ENCODE measurements at places on chromosomes 1 and 21.

DNA sequence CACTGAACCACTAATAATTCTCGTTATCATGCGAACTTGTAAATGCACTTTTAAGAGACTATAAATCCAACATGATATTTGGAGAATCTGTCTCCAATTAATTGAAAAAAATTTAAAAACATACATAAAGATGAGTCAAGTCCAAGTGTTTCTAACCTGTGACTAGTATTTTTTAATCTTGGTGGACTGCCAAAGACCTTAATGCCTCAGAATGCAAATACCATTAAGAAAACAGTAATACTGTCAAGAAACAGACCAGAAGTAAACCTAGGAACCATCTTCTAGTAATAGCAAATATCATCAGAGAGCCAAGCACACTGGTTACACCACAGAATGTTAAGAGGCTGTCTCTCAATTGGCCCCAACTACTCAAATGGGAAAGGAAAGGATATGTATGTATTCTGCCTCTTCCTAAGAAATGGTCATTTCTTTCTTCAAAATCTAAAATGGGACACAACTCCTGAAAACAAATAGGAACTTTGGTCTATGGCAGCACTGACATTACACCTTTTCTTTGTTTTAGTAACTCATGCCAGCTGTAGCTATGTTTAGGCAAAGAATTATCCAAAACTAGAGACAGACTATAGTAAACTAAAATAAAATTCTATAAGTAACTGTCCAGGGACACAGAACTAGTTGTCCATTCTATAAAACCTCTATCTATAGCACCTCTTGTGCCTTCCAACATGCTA lies 15.8 kb downstream of the SCYL3 start:
- no peak for DNase-seq

DNA sequence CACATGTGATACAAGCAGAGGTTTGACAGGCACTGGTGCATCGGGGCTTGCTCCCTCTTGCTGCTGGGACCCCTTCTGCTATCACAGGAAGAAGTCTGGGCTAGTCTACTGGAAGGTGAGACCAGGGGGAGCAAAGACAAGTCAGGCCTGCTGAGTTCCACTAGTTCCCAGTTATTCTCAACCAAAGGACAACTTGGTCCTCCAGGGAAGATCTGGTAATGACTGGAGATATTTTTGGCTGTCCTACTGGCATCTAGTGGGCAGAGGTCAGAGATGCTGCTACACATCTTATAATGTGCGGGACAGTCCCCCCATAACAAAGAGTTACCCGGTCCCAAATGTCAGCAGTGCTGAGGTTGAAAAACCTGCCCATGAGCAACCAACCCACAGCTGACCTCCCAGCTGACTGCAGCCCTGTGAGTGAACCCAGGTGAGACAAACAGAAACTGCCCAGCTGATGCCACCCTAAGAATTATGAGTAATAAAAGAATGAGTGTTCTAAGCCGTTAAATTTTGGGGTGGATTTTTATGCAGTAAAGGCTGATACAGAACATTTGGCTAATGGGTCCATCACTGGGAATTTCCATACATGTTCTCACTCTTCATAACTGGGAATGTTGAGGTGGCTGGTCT lies 71.6 kb downstream of the NENF start:
- DNase-seq, result no peak

GRCh38 chr1:30635391-30635975 lies 87.9 kb downstream of the MATN1 start:
- DNase-seq, result no peak

GRCh38 chr1:920521-920920 lies 3.2 kb upstream of the SAMD11 start:
- no peak for DNase-seq

GRCh38 chr1:222048094-222048595 lies 306.3 kb upstream of the DUSP10 start:
- DNase-seq, result no peak

- DNase-seq, result no peak
These were observed 12.3 kb downstream of the NCF2 start for GRCh38 chr1:183577897-183578465.

DNA sequence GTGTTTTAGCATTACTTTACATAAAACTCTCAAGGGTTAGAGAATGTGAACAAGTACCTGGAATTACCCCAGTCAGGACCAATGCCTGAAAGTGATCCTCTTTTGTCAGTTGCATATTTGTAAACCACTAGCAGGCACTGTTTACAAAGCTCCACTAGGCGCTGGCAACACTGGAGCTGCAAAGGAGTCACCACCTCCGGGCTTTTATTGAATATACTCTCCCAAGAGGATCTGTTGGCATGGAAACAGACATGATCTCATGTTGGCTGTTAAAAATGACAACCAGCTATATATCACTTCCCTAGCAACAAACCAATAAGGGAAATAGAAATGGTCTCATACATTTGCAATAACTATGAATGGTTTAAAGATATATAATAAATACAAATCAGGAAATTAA lies 116.0 kb downstream of the TTLL7 start:
- DNase-seq, result no peak

- no peak for DNase-seq
These were observed 120.7 kb upstream of the SOD1 start for GRCh38 chr21:31538816-31539215.

- peak; percentile 31 for DNase-seq
These were observed 7.4 kb downstream of the RABGAP1L start for GRCh38 chr1:174166530-174167264.

DNA sequence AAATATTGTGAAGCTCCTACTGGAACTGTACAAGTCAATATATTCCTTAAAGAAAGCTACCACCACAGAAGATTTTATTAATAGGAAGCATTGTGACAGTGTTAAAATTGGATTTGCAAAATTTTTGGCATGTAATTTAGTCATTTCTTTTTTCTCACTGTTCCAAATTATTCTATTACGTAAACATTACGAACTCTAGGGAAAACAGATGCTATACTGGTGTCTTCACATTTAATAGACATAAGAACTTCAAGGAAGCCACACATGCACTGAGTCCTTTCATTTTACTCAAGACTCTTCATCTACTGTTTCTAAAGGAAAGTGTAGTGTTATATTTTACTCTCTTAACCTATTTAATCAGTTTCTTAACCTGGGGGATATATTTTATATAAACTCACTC lies 135.4 kb downstream of the HMCN1 start:
- no peak for DNase-seq

GRCh38 chr1:245444945-245445344 lies 290.2 kb downstream of the KIF26B start:
- no peak for DNase-seq

GRCh38 chr1:119516680-119517079 lies 9.7 kb downstream of the HSD3B1 start:
- DNase-seq, result no peak

DNA sequence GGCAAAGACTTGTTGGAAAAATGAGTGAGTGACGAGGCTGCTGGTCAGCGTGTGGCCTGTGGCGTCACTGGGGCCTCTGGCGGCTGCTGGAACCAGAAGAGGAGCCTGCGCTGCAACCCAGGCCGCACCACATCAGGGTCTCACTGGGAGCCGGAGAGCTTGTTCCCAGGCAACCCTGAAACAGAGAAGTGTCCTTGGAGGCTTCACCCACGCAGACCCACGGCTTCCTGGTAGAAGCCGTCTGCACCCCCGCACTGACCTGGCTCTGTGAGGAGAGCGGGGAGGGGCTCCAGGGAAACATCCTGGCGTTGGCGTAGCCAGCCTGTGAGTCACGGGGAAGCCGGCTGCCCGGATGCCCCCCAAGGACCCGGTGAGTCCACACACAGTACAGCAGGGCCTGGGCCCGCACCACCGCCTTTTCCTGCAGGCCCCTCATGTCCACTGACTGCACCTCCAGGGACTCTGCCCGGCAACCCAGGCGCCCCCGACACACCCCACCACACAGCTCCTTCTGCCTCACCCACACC lies 57.4 kb downstream of the COL6A1 start:
- DNase-seq, result no peak

DNA sequence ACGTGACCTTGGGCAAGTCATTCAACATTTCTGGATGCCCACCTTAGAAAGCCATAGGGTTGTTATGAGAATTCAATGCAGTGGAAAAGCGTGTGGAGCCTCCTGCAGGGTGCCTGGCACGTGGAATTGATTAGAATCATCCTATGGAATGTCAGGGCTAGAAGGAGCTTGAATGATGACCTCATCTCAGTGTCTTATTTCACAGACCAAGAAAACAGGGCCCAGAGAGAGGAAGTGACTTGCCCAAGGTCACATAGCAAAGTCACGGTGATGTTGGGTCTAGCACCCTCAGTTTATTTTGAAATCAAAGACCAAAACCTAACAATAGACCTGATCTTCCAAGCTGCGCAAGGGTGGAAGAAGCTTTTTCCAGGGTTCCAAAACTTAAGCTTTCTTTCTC lies 6.0 kb downstream of the TRABD2B start:
- DNase-seq, result no peak

GRCh38 chr1:182677397-182678098 lies 6.8 kb downstream of the RGS8 start:
- peak; percentile 79 for DNase-seq

GRCh38 chr1:197783510-197783948 lies 8.2 kb upstream of the DENND1B start:
- DNase-seq, result no peak

GRCh38 chr1:171313835-171314320 lies at the start of gene FMO4:
TSS of gene FMO4 (plus strand) at chr1:171314183. CDS start at chr1:171319826, 5,643 bp downstream.
- peak; percentile 92 for DNase-seq

DNA sequence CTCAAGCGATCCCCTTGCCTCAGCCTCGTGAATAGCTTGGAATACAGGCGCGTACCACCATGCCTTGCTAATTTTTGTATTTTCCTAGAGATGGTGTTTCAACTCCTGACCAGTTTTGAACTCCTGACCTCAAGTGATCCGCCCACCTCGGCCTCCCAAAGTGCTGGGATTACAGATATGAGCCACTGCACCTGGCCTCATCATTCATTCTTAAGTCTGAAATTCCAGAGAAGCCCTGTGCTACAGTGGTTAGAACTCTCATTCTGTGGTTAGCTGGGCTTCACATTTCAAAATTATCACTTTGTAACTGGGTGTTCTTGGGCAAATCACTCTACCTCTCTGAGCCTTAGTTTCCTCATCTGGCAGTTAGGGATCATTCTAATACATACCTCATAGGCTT lies 86.1 kb upstream of the POU3F1 start:
- DNase-seq, result no peak

DNA sequence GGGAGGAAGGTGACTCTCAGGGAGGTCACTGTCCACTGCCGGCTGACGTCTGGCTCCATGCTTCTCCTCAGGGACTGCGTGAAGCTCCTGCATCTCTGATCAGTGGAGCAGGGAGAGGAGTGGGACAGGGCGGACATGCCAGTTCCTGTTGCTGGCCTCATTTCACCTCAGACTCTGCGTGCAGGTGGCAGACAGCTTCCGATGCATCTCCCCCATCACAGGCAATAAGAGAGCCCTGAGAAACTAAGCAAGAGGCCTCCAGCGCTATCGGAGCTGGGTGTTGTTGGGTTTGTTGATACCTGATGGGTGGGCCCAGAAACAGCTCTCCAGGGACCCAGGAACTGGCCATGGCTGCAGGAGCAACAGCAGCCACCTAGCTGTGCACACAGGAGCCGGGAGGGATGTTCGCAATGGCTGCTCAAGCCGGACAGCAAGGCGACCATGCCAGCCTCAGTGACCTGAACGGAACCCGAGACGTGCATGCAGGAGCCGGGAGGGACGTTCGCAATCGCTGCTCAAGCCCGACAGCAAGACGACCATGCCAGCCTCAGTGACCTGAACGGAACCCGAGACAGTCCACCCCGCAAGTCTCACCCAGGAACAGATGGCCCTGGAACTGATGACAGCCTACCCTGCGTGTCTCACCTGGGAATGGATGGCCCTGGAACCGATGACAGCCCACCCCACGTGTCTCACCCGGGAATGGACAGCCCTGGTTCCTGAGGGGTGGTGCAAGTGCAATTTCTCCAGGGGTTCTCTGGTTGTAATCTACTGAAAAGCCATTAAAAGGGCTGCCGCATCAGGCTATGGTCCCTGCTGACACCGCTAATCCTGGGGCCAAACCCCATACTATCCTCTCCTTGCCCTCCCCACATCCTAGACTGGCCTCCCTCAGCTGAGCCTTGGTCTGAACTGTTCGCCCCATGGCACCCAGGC lies 14.2 kb upstream of the PCBP3 start:
- DNase-seq, result no peak

GRCh38 chr21:15408089-15408488 lies 321.7 kb upstream of the USP25 start:
- DNase-seq, result no peak

DNA sequence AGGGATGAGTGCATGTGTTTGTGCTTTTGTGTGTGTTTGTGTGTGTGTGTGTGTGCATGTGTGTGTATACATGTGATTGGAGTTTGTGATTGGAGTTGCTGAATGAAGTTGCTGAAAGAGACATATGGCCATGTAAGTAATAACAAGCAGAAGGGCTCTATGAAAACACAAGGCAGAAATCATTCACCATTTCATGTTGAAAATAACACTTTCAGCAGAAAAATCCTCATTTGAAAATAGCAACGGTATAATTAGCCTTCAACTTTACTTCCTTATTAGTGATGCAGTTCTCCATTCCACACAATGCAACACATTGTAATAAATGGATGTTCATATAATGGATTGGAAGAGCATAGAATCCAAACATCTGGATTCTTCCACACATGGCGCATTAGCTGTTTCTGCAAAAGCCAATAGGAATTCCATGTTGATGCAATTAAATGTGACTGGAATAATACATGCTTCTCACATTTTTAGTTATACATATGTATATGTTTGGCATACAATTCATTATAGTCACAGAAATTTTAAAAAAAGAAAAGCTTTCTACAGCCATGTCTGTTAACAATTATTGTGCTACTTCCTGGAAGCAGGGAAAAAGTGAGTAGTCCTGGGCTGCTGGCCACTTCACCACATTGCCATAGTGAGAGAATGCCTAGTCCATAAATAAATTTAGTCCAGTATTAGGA lies 538.0 kb downstream of the LTN1 start:
- no peak for DNase-seq

GRCh38 chr1:44662683-44663030 lies 11.6 kb downstream of the TMEM53 start:
- no peak for DNase-seq

GRCh38 chr1:31487143-31487542 lies 74.1 kb downstream of the SERINC2 start:
- DNase-seq, result no peak

DNA sequence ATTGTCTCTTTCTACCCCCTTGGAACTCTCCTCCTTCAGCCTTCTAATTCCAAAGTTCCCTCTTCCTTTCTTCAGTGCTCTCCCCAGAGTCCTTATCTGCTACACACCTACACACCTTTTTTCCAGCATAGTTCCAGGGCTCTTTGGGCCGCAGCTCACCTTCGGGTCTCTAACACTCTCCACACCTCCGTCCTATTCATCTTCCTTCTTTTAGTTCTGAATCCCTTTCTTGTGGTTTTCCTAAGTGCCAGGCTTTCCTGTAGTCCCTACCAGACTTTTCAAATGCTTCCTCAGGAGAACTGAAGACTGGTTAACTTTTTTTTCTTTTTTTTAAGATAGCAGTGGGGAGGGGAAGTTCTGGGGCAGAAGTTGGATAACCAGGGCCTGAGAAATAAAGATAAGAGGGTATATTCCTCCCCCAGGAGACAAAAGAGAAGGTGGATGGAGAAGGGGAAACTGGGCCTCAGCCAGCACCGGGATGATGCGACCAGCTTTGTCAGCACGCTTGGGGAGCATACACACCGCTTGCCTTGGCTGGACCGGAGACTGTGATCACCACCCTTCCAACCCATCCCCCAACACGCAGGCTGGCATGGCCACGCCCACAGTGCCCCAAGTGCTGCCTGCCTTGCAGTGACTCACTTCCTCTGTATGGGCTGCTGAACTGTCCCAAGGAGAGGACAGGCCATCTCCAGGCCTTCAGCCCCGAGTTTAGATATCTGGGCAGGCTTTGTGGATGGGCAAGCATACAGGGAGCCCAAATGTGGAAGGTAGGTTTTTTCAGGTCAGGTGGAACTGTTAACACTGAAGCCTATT lies 2.5 kb upstream of the CERS2 start:
- peak; percentile 81 for DNase-seq

- no peak for DNase-seq
These were observed 86.0 kb downstream of the MATN1 start for GRCh38 chr1:30637183-30637980.
